ENCODE measurements at places on chromosomes 6 and 20. TPM values are rescaled to one million over a fixed set of nuclear protein-coding genes. Genes with fewer than 3 reads are reported as not detected.

The THBS2 gene
- 7.2 TPM for total RNA-seq

The PRICKLE4 gene
- total RNA-seq = 32.8 TPM

GRCh38 chr6:142518126-142518525 is 216.3 kb downstream of the ADGRG6 start:
- no peak for DNase-seq
- no peak overlapping the region for H3K27ac ChIP-seq

DNA sequence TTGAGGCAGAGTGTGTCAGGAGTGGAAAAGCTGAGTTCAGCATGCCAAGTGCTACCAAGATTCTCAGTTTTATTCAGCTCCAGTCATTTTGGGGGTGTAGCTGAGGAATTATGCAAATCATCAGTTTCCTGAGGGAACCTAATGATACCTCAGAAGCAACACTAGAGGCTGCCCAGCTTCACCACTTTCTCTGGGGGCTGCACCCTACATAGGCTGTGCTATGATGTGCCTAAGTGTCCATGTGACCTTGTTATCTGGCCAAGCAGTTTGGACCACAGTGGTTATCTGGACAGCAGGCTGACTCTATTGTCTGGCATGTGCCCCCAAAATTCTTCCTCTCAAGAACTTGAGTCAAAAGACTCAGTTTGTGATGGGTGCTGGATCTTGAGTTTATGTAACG is 374.6 kb upstream of the SYNCRIP start:
- no peaks in the 10 kb centered on the region for H3K36me3 ChIP-seq
- no peak overlapping the region for H3K27ac ChIP-seq
- no peak overlapping the region for H3K4me3 ChIP-seq
- H3K27me3 ChIP-seq = no peaks in the 10 kb centered on the region
- DNase-seq = no peak
- H3K4me1 ChIP-seq = no peaks in the 10 kb centered on the region

DNA sequence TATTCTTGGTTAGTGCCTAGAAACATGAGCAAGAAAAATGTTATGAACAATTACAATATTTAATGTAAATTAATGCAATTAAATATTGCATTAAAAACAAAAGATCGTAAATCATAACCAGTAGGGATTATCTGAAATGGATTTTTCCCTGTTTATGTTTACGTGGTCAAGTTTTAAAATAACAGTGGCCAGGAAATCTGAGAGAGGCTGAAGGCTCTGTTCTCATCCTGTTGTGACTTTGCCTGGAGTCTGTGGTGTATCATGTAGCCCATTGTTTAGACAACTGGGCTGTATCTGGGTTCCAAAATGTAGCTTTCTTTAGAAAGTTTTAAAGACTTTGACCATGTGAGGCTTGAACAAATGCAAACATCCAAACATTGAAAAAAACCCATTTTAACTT is 2.4 kb downstream of the MYO6 start:
- H3K27me3 ChIP-seq = peaks cover 28% of the 10 kb centered on the region
- no peak for DNase-seq
- H3K4me1 ChIP-seq = peaks cover 10% of the 10 kb centered on the region
- H3K4me3 ChIP-seq = no peak overlapping the region

All from spleen (tissue), 13 donors.